NCI-H2107 (cell line): ENCODE measurements at places on chromosomes 13 and 19.

DNA sequence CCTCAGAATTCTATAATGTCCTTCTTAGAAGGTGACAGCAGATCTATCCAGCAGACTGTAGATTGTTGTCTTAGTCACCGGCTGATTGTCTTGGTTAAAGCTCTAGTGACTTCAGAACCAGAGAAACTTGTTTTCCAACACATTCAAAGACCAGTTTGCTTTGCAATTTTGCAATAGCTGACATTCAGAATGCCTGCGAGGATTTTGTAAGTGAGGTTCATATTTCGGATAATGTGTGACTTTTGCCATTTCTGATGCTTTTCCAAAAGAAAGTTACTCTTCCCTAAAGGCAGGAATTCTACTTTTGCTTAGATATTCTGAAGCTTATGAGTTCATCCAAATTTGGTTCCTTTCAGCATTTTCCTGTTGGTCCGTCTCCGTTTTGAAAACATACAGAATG, 13.2 kb downstream of the SPINT2 start:
- no peak for DNase-seq

GRCh38 chr19:7925171-7925851, 624 bp downstream of the CTXN1 start:
- peak; percentile 17 for DNase-seq

GRCh38 chr13:50126263-50126992, 111.2 kb downstream of the KCNRG start:
- DNase-seq, result peak; percentile 23

- no peak for DNase-seq
Measured at GRCh38 chr13:72204291-72204690, 337.3 kb upstream of the DACH1 start.
